ENCODE measurements at places on chromosomes 2 and 18.

DNA sequence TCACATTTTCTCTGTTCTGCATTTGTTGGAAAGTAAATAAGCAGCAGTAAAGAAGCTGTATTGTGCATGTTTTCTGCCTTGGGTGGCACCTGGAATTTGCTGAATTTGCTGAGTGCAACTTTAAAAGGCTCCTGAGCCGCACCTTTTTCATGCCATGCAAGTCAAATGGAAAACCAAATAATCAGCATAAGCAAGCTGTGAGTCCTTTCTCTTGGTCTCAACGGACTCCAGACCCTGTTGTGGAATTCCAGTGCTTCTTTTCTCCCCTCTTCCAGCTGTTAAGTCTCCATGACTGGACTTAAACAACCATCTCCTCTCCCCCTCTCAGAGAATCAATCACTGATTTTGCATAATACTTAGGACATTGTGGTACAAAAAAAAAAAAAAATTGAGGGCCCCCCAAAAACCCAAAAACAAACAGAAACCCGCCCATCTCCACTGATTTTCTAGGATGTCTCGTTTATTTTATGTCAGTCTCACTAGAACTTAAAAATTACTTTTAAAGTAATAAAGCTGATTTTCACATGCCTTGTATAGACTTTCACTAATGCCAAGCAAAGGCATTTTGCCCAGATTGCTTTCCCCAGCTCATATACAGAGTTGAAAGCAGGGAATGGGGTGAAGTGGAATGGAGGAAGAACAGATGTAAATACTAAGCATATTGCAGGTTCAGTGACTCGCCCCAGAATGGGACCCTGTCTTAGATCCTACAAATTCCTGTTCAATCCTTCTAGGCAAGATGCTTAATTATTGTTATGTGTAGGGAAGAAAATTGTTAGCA lies 5.1 kb upstream of the CETN1 start:
- no peak for DNase-seq

DNA sequence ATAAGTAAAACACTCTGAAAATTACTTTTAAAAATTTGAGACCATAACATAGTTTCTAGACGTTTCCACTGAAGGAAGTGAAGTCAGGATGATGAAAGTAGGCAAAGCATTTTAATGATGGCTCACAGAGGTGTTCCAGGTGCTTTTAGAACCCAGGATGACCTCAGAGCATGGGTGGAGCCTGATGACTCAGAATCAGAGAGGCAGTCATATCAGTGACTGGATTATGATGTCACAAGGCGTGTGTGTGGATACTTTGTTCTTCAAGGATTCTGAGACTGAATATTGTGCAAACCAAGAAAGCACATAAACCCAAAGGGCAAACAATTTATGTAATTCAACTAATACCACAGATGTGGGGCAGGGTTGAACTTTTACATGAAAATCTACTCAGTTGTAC lies 208.0 kb upstream of the FBXO11 start:
- DNase-seq: no peak

GRCh38 chr2:16821692-16822091 lies 156.1 kb upstream of the CYRIA start:
- peak; percentile 22 for DNase-seq

GRCh38 chr2:163341426-163341825 lies 394.4 kb downstream of the FIGN start:
- DNase-seq: no peak

DNA sequence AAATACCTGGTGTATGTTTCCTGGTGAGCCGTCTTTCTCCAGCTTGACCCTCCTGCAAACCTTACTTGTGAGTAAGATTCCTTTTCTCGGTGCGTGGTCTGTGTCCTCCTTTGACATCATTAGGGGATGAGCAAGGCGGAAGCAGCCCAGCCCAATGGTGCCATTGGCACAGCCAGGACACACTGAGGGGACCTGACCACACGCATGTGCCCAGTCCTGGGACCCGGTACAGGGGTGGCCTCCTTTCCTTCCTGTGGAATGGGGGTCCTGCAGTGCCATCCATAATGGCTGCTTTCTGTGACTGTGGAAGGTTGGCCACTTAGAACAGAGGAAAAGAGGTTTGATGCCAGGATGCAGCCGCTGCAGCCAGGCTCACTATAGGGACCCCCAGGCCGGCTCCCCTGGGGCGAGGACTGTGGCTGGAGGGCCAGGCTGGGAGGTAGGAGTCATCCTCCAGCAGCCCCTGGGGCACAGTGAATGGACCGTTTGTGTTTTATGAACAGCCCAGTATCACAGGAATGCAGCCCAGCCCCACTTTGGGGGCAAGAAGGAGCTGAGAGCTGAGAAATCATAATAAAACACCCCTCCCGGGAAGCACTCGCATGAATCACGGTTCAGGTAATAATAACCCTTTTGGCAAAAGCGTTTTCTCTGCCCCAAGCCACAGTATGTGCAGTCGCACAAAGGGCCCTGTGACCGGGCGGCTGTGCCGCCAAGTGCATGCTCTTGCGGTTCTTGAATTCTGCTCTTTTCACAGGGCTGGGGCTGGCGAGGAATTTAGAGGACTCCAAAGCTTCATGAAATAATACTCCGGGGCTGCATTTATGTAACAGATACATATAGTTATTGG lies 73.2 kb downstream of the ASB1 start:
- no peak for DNase-seq

GRCh38 chr2:122031544-122032263 lies 276.3 kb downstream of the TSN start:
- no peak for DNase-seq

DNA sequence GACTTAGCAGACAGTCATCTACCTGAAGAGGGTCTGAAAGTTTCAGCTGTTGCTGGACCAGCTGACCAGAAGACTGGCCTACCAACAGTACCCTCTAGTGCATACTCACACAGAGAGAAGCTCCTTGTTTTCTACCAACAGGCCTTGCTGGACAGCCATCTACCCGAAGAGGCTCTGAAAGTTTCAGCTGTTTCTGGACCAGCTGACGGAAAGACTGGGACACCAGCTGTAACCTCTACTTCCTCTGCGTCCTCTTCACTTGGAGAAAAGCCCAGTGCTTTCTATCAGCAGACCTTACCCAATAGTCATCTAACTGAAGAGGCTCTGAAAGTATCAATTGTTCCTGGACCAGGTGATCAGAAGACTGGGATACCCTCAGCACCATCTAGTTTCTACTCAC lies 63.2 kb downstream of the ALMS1 start:
- no peak for DNase-seq
